ENCODE measurements at places on chromosomes 16 and 17. TPM values are rescaled to one million over a fixed set of nuclear protein-coding genes. Genes with fewer than 3 reads are reported as not detected.

Gene FOXN1
- not detected for total RNA-seq

Gene SYCE1L
- not detected for total RNA-seq

Gene DLX4
- not detected for total RNA-seq

Gene KRTAP2-3
- 1.4 TPM for total RNA-seq

Gene IGFBP4
- 308 TPM for total RNA-seq

Gene CRHR1
- total RNA-seq: not detected
